M059J (cell line): ENCODE measurements at places on chromosomes 16 and 17. TPM values are rescaled to one million over a fixed set of nuclear protein-coding genes. Genes with fewer than 3 reads are reported as not detected.
A peak's percentile ranks its signal among the peaks of the same experiment; 100 is the strongest.

The DNAJA2 gene
- total RNA-seq = 70.3 and 93.1 TPM in 2 replicates

The CTRL gene
- not detected in 2 replicates for total RNA-seq

The NOD2 gene
- 0.07 and 0.34 TPM in 2 replicates for total RNA-seq

The SLFN12 gene
- 39.4 and 39.6 TPM in 2 replicates for total RNA-seq

The CD7 gene
- total RNA-seq = not detected in 2 replicates

The LYRM9 gene
- 2.0 and 7.2 TPM in 2 replicates for total RNA-seq

GRCh38 chr16:82660075-82660645, 33.4 kb downstream of the CDH13 start:
- peak; percentile 85 for DNase-seq

GRCh38 chr17:78634154-78634553, 57.0 kb upstream of the DNAH17 start:
- no peak for DNase-seq

- no peak for DNase-seq
These were observed 654.1 kb upstream of the RBFOX1 start for GRCh38 chr16:6678586-6678985.

DNA sequence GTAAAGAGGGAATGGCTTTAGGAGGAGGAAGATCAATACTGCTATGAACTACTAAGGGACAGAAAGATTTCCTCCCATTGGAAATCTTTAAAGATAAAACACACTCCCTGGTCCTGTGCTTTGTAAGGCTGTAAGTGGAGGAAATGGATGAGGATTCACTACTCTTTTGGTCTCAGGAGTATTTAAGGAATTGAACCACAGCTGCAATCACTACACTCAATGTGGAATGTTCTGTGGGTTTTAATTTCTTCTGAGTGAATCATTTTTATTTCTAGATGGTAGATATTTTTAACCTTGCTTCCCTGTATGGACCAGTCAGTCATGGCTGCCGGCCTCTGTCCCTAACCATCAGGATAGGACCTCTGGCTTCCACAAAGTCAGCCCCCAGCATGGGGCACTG, 65.6 kb downstream of the SDR42E1 start:
- DNase-seq = peak; percentile 78

- DNase-seq = no peak
These were observed 154.5 kb downstream of the PARN start for GRCh38 chr16:14475370-14476139.

DNA sequence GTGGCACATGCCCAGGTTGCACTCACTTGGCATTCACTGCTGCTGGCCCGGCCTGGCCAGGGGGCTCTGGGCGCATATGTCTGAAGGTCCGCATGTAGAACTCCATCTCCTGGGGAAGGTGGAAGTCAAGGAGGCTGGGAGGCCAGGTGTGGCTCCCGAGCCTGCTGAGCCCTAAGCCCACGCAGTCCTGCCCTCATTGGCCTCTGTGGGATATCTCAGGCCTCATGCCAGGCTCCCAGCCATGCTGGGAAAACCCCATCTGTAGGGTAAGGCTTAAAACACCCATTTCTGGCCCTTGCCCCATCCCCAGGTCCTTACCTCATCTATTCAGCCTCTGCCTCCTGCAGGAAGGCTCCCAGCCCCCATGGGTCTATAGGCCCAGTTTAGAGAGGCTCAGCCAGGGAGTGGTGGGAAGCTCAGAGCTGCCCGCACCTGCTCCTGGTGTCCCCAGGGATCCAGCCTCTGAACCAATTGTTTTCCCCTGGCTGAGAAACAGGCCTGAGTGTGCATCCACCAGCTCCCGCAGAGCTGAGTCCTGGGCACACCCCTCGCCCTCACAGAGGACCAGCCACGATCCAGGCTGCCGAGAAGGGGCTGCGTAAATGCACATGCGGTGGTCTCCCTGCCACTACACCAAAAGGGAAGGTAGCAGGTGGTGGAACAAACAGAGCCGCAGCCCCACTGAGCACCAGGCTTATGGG, 2.3 kb upstream of the TPPP3 start:
- peak; percentile 24 for DNase-seq

DNA sequence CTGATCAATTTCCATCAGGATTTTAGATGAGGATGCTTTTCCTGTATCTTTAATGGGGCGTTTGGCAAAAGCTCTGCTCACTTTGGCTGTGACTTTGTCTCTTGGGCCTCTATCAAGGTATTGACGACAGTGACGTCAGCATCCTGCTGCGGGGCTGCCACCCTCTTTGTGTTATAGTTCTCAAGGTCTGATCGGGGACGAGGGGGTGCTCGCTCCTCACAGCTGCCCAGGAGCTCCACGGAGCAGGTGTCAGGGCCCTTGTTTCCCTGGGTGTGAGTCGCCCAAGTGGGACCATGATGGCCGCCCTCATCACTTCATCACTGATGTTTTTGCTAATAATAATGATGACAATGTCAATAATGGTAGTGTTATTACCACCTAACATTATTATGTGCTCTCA, 65.4 kb downstream of the CMIP start:
- no peak for DNase-seq

DNA sequence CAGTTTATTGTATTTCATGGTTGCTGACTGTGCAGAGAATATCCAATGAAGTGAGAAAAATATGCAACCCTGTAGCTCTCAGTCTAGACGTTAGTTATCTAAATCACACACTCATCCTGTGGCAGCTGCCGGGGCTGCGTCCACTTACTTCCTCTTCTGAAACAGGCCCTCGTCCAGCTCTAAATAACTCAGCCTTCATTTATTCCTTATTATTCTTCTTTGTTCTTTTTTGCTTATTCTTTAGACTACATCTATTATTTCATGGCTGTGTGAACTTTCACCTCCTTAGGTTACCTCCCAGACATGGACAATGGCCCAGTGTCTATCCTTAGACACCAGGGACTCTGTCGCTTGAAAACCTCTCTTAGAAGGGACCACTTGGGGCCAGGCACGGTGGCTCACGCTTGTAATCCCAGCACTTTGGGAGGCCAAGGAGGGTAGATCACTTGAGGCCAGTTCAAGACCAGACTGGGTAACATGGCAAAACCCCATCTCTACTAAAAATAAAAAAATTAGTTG, 3.4 kb upstream of the THUMPD1 start:
- no peak for DNase-seq

- DNase-seq = peak; percentile 47
These were observed 77.4 kb upstream of the MAF start for GRCh38 chr16:79677799-79678530.

DNA sequence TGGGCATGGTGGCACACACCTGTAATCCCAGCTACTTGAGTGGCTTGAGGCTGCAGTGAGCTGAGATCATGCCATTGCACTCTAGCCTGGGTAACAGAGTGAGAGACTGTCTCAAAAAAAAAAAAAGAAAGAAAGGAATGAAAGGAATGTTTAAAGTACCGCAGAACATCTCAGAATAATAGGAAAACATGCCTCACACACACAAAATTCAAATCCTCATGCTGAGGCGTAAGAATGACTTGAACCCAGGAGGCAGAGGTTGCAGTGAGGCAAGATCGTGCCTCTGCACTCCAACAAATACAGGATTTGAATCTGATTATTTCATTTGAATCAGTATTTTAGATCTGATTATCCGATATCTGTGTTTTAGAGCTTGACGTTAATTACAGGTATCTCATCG, 21.3 kb upstream of the GAA start:
- no peak for DNase-seq

- DNase-seq = peak; percentile 47
These were observed 159.0 kb downstream of the RAB11FIP4 start for GRCh38 chr17:31550389-31551056.

- no peak for DNase-seq
These were observed 17.4 kb downstream of the CYB5D2 start for GRCh38 chr17:4160294-4160859.

GRCh38 chr16:3837851-3838586, 42.5 kb downstream of the CREBBP start:
- DNase-seq = no peak

DNA sequence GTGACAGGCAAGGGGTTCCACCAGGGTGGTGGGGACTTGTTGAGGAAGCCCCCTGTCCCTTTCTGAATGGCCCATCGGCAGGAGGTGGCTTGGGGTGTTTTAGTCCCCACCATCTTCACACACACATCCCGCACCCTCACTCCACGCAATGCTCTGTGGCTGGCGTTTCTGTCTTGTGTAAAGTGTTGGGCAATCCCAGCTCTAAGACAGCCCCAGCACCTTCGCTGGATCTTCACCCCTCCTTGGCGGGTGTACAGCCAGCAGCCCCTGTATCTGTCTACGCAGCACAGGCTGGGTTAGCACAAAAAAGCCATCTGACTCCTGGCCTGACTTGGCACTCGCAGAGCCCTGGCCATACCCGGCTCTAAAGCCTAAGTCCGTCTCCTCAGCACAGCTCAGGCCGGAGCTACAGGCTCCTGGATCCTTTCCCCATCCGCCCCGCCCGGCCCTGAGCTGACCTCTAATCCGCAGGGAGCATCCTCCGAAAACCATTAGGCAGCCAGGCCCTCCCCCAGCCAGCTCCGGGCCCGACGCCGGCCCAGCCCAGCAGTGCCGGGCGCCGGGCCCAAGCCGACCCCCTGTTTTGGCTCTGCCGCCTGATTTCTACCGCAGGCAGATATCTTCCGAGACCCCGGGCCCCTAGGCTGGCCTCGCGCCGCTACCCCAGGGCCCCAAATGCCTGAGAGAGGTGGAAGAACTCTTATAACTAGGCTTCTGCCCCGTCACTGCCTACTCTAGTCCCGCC, 42.4 kb upstream of the TAC4 start:
- no peak for DNase-seq

DNA sequence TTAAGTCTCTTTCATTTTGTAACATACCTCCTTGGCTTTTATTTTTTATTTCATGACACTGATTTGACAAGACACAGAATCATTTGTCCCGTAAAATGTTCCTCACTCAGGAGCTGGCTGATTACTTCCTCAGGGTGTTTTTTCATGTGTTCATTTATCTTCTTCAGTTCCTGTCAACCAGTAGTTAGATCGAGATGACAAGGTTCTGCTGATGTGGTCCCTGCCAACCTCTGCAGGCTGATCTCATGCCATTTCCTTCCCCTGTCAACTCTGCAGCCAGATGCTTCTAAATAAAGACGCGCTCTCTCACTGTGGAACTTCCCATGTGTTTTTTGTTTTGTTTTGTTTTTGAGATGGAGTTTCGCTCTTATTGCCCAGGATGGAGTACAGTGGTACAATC, 8.1 kb upstream of the CXCL16 start:
- DNase-seq = peak; percentile 11

DNA sequence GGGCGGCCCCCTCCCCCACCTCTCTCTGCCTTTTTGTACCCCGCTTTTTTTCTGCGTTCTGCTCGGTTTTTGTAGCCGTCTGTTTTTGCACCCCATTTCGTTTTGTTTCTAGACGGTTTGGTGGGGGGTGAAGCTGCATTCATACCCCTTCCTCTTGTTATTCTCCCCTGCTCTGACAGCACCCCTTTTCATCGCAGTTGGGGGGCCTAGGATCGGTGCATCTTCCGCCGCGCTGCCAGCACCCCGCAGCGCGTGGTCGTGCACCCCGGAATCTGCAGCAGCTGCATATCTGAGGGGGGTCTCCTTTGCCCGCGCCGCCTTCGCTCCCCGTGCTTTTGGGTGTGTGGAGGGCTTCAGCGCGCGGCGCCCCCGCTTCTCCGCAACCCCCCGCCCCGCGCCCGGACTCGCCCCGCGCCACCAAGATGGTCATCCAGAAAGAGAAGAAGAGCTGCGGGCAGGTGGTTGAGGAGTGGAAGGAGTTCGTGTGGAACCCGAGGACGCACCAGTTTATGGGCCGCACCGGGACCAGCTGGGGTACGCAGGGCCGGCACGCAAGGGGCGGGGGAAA, 455 bp downstream of the ATP1B2 start:
- no peak for DNase-seq

- no peak for DNase-seq
These were observed 317 bp downstream of the CLTC start for GRCh38 chr17:59620064-59620359.

DNA sequence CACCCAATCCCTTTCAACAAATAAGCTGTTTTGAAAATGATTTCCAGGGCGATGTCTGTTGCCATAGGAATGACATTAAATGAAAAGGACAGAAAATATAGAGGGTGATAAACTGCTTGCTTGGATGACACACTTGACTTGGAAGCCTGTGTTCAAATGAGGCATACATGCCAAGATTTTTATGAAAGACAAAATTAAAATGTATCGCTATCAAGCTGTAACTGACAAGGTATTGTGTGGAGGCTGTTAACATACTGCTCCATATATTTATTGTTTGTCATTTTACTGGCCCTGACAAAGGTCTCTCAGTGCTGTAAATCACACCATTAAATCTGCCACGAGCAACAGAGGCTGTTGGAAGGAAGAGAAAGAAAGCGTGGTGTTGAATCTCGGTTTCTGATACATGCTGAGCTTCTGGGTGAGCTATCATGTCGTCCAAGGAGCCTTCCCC, 456.2 kb upstream of the SALL1 start:
- DNase-seq = no peak

DNA sequence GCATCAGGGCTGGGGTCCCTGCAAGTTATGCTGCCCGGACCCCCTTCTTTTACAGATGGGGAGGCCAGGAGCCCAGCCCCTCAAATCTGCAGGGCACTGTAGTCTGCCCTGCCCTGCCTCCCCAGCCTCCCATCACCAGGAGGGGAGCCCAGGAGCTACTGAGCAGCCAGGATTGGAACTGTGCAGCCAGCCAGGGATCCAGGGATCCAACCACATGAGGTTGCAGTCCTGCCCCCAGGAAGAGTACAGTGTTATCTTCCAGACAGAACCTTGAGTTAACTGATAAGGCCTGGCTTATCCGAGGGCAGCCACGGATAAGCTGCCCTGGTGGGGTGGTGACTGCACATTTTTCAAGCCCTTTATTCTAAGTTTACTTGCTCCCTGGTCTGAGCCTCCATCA, 11.4 kb upstream of the NDRG4 start:
- no peak for DNase-seq

DNA sequence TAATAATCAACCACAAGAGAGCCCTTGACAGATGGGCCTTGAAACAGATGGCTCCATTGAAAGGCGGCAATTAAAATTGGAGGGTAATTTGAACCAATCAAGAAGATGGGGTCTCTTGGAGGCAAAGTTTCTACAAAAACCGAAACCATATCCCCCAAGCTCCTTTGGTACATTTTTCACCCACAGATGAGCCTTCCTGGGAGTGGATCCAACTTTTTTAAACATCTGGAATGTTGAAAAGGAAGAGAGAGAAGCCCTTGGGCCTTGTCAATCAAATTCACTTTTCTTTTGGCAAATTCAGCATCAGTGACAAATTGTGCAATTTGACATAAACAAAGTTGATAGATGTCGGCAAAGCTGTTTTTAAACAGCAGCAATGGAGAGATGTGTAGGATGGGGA, 13.2 kb upstream of the NUP93 start:
- no peak for DNase-seq

- no peak for DNase-seq
These were observed 1.5 kb downstream of the IST1 start for GRCh38 chr16:71896764-71897368.

GRCh38 chr17:36136036-36136435, 32.4 kb downstream of the CCL4 start:
- DNase-seq = no peak
